ENCODE measurements at places on chromosomes 1 and 21.

GRCh38 chr1:181809991-181810545, 251.4 kb downstream of the ZNF648 start:
- no peak for DNase-seq

DNA sequence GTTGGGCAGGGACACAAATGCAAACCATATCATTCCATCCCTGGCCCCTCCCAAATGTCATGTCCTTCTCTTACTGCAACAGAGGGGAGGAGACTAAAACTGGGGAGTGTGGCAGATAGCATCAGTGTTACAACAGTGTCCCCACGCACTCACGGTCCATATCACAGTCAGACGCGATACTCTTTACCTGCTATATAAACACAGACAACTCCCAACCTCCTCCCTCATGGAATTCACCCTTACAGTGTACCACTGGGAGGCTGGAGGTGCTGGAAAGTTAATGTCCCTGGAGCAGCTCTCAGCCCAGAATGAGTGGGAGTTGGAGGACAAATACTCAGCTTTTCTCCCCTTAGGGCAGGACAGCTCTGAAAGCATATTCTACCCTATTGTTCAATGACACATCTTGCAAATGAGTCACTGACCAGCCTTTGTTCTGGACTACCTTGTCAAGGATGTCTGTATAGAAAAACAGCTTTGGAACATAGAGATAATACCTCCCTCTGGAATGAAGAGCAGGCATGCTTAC, 445.9 kb downstream of the SETD4 start:
- DNase-seq = peak; percentile 72

GRCh38 chr1:94729267-94729666, 90.9 kb upstream of the SLC44A3 start:
- peak; percentile 54 for DNase-seq

GRCh38 chr1:15952317-15953258, 23.3 kb downstream of the ZBTB17 start:
- DNase-seq = peak; percentile 100

GRCh38 chr1:108512239-108513043, 47.5 kb upstream of the EEIG2 start:
- peak; percentile 54 for DNase-seq

DNA sequence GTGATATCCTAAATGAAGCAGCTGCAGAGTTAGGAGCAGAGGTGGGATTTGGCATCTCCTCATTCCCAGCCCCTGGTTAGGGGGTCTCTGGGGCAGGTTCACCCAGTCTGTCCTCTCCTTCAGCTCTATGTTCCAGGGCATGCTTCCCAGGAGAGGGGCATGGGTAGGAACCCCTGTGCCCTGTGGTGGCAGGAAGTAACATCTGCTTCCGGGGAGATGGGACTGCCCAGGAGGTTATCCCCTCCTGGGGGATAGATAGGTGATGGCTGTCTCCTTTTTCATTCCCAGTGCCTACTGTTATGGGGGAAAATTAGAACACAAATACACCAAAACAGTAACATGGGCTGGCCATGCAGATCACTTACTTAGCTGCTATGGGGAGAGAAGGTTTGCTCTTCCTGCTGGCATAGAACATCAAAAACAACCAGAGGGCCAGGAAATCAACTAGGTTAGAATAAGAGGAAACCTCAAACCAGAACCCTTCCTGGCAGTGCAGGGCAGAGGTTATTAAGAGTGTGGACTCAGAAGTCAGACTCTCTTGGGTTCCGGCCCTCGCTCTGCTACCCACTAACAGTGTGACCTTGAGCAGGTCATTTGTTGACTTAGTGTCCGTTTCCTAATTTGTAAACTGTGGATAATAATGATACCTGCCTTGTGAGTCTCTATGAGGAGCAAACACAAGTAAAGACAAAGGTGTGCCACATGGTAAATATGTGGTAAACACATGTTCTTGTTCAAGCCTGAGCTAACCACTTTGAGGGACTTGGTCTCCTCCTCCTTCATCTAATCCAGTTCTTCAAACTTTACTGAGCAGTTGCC, 157.8 kb upstream of the JUN start:
- DNase-seq = no peak

- DNase-seq = no peak
Observed at GRCh38 chr1:228465571-228466146, 21.5 kb upstream of the RNF187 start.

DNA sequence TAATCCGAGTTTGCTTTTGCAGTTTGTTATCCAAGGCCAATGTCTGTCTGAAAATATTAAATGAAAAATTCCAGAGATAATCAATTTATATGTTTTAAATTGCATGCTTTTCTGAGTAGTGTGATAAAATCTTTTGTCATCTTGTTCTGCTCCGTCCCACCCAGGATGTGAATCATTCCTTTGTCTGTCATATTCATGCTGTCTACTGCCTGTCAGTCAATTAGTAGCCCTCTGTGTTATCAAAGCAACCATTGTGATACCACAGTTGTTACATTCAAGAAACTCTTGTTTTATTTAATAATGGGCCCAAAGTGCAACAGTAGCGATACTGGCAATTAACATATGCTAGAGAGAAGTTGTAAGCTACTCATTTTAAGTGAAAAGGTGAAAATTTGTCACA, 819.3 kb downstream of the BRINP3 start:
- no peak for DNase-seq

GRCh38 chr1:173009597-173009996, 41.1 kb downstream of the TNFSF18 start:
- peak; percentile 29 for DNase-seq

- DNase-seq = no peak
Observed at GRCh38 chr1:177869586-177869985, 100.3 kb downstream of the SEC16B start.

- peak; percentile 53 for DNase-seq
Observed at GRCh38 chr1:205920159-205920558, 23.1 kb downstream of the SLC26A9 start.

DNA sequence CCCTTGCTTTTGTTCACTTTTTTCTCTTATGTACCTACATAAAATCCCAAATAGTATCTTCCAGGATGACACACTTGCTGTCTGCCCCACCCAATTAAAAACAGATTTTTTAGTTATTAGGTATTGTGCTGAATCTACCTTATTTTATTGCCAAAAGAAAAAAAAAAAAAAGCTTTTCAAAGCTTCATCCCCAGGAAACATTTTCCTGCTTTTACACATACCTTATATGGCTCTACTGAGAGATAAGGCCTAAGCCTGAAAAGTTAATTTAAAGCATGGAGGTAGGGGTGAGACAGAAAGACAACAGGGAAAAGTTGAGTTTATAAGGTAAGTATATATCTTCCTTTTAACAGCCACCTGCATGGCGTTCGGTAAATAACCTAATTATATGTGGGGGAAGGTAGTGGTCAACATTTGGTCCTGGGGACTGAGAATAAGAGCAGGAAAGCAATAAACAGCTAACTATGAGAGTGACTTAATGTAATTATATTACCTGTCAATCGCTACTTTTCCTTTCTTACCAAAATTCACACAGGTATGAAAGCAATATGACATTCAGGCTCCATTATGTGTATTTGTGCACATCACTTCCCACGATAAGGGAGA, 54.6 kb upstream of the BOLA1 start:
- DNase-seq = no peak

DNA sequence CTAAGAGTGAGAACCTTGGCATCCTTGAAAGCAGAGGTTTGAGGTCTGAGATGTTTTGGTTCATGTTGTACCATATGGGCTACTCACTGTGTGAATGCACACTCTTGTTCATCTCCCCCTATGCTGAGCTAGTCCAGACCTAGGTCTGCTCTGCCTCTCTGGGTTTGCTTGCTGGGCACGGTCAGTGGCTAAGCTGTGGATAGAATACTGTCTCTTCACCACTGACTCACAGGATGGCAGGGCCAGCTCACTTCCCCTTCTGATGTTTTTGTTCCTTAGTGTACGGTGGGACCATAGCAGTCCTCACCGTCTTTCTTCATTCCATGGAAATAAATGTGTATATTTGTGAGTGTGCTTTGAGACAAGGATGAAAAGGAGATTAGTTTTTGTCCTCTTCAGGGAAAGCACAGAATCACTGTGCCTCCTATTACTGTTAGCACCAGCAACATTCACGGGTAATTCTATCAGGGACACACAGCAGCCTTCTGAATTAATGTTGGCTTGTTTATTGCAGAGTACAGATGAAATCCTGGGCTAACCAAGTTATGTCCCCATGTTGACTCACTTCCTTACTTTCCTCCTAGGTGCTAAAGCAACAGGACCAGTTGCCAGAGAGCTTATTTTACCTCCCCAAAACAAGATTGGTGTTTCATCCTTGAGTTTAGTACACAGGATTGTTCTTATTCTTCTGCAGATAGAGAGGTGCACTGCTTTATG, 56.9 kb upstream of the IVNS1ABP start:
- DNase-seq = peak; percentile 98

- DNase-seq = no peak
Observed at GRCh38 chr1:82807563-82807962, 1006.8 kb downstream of the ADGRL2 start.

GRCh38 chr1:17721444-17721843, 33.7 kb upstream of the ACTL8 start:
- DNase-seq = no peak

- DNase-seq = no peak
Observed at GRCh38 chr1:180609643-180610555, 21.9 kb upstream of the XPR1 start.

- DNase-seq = no peak
Observed at GRCh38 chr1:217769768-217770167, 138.6 kb downstream of the SPATA17 start.

DNA sequence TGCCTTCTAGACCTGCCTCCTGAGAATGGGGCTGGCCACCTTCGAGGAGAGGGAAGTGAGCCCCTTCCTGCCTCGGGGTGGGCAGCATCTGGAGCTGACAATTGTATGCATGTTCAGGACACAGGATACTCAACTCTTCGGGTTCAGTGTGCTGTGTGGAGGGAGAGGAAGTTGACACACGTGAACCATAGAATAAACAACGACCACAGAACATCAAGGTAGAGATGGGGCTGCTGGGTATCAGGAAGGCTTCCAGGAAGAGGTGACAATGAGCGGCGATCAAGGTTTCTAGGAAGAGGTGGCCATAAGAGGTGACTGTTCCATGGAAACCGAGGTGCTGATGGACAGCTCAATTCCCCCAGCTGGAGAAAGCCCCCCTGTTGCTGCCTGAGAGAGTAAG, 22.0 kb downstream of the UBIAD1 start:
- DNase-seq = no peak

DNA sequence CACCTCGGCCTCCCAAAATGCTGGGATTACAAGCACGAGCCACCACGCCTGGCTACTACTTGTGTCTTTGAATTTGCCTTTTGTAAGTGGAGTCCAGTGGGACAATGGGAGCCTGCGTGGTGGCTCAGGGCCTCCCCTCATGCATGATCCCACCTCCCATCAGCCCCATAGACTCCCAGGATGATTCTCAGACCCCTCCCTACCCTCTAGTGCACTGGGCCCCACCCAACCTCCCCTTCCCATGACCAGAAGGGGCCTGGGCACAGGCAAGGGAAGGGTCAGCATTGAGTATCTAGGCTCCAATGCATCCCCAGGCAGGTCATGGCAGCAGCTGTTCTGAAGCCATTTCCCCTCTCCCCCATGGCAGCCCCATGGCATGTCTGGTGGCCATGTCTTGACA, 18.7 kb downstream of the NEK2 start:
- no peak for DNase-seq

DNA sequence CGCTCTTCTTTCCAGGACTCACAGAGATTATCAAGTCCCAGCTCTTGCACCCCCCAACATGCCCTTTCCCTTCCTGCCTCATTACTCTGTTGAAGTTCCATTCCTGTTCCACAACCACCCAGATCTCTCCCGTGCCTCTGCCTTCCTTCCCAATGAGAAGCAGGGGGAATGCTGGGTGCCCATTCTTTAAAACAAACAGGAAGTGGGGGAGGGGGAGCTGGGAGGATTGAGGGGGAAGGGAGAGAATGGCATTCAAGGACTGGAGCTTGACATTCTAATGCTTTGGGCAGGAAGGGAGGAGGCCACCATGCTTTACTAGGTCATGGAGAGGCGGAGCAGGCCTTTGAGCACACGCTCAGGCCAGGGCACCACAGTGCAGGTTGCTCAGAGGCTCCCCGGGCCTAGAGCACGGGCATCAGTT, 150.3 kb upstream of the IRF2BP2 start:
- DNase-seq = no peak

Data from kidney capillary endothelial cell (primary cell).